ENCODE measurements at places on chromosomes 1 and 21.
A peak's percentile ranks its signal among the peaks of the same experiment; 100 is the strongest.

DNA sequence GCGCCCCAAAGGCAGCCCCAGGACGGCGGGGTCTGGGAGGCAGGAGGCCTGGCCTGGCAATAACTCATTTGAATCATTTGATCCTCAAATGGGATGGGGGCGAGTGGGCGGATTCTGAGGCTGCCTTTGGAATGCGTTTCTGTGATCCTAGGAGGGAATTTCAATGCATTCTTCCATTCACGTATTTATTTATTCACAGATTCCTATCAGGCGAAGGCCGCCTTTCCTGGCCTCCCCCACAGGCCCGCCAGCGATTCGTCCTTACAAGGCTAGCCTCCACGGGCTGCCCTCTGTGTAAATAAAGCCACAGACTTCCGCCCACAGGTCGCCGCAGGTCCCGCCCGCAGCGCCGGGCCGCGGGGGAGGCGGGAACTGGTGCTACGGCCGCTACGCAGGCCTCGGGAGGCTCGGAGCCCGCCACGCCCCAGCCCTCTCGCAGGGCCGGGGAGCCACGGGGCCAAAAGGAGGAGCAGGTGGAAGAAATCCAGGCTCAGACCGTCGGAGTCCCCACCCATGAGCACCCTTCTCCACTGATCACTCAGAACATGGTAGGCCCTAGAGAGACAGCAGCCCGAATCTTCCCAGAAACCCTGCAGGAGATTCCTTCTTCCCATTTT lies 31.3 kb upstream of the JUN start:
- DNase-seq, result no peak

- DNase-seq, result no peak
Measured at GRCh38 chr1:38009088-38009840, 3.3 kb upstream of the UTP11 start.

DNA sequence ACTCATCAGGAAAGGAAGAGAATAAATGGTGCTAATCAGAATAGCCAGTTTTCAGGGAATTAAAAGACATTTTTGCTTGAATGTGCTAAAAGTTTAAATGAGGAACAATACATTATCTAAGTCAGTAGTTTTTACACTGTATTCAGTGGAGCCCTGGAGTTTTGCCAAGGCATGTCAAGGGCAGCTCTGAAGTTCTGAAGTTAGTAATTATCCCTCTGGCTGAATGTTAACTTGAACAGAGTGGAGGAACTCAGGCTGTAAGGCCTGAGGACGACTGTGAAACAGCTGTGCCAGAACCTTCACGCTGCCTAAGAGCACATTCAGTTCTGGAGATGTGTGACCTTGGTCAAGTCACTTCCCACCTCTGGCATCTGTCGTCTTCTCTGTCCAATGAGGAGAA lies 68.1 kb downstream of the EDEM3 start:
- no peak for DNase-seq

GRCh38 chr1:94231746-94232145 lies 5.6 kb downstream of the ARHGAP29 start:
- no peak for DNase-seq

GRCh38 chr1:214066936-214067335 lies 79.2 kb downstream of the PROX1 start:
- no peak for DNase-seq

DNA sequence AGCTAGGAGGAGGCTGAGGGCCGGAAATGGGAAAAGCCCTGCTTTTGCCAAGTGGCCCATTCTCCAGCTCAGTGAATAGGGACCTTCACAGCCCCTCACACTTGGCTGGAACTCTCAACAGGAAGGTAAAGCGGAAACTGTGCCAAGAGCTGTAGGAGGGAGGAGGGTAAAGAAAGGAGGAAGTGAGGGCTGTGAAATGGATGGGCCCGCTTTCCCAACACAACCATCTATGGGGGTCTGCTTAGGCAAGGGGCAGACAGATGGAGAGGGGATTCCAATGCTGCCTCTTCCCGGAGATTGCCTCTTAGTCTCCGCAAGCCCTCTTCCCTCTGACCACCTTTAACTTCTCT lies 5.2 kb downstream of the INKA2 start:
- no peak for DNase-seq

- no peak for DNase-seq
Measured at GRCh38 chr1:201222125-201222524, 31.5 kb downstream of the IGFN1 start.

DNA sequence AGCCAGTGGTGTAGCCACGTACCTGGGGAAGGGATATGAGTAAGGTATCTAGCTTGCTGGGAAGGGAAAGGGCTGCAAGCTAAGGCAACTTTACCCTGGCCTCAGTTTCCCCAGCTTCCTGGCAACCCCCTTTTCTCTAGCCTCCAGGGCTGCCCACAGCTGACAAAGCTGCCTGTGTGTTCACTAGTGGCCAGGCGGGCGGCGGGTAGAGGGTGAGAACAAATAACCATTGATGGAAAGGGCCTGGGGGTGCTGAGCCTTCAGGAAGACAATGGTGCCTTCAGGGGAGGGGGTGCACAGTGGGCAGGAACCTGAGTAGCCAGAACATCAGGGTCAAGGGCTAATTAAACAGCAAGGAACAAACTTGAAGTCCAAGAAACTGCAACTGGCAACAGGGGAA lies 6.1 kb downstream of the CERS2 start:
- no peak for DNase-seq

DNA sequence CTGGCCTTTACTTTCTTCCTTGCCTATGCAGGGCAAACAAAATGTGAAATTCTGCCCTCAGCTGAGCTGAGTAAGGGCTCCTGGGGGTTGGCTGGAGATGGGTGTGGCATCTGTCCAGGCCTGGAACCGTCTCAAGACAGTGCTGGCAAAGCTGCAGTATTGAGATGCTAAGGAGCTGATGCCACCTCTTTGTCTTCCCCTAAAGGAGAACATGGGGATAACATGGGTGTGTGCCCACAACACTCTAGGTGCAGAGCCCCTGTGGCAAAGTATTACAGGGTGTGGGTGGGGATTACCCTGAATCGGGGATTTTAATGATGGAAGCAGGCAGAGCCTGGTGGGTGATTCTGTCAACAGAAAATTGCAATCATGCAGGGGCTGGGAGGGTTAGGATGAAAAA lies 2.5 kb upstream of the ST3GAL3 start:
- no peak for DNase-seq

GRCh38 chr1:164682570-164682969 lies 123.6 kb downstream of the PBX1 start:
- DNase-seq, result no peak

DNA sequence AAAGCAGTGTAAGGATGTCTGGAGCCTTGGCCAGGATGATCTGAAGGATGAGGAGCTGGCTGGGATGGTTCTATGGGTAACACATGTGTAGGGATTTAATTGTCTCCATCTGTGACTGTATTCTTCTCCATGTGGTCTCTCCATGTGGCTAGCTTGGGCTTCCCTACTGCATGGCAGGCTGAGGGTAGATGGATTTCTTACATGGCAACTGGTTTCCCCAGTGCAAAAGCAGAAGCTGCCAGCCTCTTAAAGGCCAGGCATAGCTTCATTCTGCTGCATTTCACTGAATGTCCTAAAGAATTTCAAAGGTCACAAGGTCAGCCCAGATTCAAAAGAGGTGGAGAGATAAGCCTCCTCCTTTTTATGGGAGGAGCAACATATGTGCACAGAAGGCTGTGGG lies 61.7 kb downstream of the XCL2 start:
- DNase-seq, result no peak

DNA sequence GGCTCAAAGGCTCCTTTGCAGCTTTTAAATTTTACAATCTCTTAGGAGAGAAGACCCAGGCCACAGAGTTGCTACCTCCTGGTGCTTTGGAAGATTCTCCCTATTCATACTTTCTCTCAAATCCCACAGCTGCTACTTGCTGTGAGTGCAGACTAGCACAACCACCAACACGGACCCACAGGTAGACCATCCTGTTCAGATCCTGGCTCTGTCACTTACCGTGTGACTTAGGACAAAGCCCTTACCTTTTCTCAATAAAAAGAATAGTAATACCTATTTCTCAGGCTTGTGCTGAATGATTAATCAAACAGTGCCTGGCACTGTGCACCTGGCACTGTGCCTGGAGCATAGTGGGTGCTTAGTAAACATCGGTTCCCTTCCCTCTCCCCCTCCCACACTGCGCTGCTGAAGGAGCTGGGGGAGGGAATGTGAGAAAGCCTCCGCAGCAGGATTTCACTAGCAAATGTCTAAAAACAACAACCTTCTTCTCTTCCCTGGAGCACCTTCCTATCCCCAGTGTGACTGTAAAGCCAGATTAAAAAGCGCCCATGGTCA lies 81.7 kb downstream of the PGM1 start:
- DNase-seq, result no peak

DNA sequence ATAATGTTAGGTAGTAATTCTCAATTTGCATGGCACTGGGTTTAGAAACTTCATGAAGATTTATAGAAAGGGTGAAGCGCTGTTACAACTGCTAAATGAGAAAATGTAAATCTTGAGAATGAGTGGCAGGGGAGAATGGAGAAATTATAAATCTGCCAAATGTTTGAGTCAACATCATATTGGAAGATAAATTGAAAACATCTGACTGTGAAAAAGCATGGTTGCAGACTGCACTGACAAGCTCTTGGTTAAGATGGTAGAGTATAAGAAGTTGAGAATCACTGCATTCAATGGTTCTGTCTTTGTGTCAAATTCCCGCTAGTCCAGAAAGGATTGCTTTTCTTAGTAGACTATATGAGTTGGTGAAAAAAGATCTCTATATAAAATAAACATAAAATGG lies 113.3 kb upstream of the DUSP10 start:
- DNase-seq, result no peak

DNA sequence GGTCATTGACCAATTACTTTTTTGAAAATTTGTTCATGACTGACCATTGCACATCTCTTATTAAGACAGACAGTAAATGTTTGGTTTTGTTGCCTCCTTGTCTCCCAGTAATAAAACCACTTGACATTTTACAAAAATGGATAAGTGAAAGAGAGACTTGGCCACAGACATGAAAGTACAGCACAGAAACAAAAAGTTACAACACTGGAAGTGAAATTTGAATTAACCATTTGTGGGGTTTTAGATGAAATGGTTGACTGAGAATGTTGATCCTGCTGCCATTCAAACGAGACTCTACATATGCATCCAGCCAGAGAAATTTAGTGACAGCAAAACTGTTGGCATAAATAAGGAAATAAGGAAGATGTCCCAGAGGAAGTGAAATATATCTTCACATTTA lies 79.3 kb upstream of the B3GALT2 start:
- no peak for DNase-seq

DNA sequence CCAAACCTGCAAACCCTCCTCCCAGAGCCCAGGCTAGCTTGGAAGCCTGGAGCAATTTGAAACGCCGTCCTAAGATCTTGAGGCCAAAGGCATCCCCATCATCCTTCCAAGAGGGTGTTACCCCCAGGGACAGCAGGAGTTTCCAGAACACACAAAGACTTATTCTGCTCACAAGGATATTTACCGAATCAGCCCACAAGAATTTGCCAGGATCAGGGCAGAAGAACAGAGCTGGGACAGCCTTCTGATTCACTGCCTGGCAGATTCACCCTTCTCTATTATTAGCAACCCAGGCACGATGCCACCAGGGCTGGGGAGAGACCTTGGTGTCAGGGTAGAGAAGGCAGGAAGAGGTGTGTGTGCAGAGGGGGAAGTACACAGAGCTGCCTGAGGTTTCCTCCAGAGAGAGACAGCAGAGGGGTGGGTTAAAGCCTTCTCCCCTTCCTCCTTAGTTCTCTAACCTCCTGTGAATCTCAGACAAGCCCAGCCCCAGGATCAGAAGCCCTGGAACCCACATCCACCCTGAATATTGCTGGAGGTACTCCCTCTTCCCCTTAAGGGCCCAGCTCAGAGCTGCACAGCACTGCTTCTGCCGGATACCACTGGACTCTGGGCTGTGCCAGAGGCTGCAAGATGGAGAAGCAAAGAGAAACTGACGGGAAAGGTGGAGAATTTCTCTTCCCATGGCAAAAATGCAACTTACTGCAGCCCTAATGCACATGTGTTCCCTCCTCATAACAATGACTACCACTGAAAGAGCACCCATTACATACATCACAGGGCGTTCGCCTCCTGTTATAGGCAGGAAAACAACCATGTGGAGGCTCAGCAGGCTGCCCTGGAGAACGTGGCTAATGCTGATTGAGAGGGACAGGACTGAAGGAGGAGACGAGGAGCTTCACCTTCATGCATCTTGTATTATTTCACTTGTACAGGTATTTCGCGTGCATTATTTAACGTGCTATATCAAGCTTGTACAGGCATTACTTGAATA lies 61.8 kb downstream of the ITPKB start:
- DNase-seq, result no peak

- no peak for DNase-seq
Measured at GRCh38 chr1:61273861-61274260, 191.5 kb downstream of the NFIA start.

DNA sequence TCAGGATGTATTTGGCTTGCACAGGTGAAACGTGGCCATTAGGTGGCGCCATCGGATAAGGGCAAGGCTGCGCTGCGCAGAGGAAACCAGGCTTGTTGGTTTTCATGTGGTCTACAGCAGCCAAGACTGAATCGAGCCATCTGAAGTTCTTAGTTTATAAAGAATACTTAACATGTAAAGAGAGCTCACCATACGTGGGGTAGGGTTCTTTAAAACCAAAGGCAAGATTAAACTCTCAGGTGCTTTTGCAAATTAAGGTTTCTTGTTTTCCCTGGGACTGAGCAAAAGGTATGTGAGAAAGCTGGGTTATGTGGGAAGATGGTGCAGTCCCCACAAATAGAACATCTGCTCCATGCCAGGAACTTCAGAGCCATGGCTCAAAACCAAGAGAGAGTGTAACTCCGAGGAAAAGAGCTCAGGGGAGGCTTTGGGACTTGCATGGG lies 9.3 kb downstream of the MASP2 start:
- DNase-seq, result peak; percentile 4

- no peak for DNase-seq
Measured at GRCh38 chr1:221045842-221046831, 166.9 kb downstream of the HLX start.

DNA sequence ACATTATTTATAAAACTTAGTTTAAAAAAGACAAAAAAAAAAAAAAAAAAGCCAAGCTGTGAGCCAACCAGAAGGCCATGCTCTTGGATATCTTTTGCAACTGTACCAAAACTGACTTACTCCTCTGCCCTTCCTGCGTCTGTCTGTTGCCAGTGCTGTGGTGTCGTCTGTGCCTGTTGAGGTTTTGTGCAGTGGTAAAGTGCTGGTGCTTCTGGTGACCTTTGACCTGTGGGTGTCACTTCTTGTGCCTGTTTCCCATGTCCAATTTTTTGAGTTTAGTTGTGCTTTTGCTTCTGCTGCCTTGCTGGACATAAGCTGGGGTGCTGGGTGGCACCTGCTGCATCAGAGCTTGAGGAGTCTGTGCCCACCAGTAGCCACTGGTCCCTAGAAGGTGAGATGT lies 41.4 kb downstream of the RNF187 start:
- DNase-seq, result no peak

- DNase-seq, result no peak
Measured at GRCh38 chr1:76274302-76274701, 199.8 kb downstream of the ST6GALNAC3 start.

Measured in NCI-H1048 (cell line).